HT1080 (cell line): ENCODE measurements at places on chromosomes 7 and 10. TPM values are rescaled to one million over a fixed set of nuclear protein-coding genes. Genes with fewer than 3 reads are reported as not detected.

GRCh38 chr7:55107946-55108345 is 89.1 kb downstream of the EGFR start:
- DNase-seq: peak; percentile 80

The ZNF736 gene
- total RNA-seq: 2.1 and 3.5 TPM in 2 replicates

The HOXA7 gene
- not detected in 2 replicates for total RNA-seq

The CEP41 gene
- total RNA-seq: 12.1 and 16.5 TPM in 2 replicates

DNA sequence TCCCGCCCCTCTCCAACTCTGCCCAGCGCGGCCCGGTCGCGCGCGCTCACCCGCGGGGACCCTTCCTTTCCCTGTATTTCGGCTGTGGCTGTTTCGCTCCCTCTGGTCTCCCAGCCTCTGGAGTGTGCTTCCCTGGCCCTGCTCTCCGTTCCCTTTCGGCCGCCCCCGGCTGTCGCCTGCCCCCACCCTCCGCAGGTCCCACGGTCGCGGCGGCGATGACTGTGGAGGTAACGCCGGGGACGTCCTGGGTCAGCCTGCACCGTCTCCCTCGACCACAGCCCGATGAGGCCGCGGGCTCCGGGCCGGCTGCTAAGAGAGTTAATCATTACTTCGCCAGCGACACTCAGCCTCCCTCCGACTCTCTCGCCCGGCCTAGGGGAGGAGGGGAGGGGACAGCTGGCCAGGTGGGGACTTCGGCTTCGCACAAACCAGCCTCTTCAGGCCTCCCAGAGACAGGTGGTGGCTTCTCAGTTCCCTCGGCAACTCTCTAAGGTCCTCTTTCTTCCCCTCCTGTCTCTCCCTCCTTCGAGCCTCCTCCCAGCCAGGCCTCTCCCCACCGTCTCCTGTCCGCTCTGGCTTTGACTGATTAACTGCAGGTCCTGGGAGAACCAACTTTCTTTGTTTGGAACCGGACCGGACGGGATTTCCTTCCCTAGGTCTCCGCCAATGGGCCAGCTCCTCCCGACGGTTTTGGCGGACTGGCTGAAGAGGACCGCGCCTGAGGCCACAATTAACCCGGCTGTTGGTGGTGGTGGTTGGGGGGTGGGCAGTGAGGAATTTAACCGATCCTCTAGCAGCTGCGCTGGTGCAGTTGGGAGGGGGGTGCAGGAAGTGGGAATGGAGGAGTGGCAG is 5.6 kb upstream of the PAX2 start:
- no peak for DNase-seq

GRCh38 chr10:97898429-97898828 is 48.8 kb downstream of the GOLGA7B start:
- DNase-seq: no peak

- peak; percentile 76 for DNase-seq
Observed at GRCh38 chr7:139775829-139776266, 1.9 kb downstream of the HIPK2 start.

The SLC16A9 gene
- 0.73 and 1.2 TPM in 2 replicates for total RNA-seq

DNA sequence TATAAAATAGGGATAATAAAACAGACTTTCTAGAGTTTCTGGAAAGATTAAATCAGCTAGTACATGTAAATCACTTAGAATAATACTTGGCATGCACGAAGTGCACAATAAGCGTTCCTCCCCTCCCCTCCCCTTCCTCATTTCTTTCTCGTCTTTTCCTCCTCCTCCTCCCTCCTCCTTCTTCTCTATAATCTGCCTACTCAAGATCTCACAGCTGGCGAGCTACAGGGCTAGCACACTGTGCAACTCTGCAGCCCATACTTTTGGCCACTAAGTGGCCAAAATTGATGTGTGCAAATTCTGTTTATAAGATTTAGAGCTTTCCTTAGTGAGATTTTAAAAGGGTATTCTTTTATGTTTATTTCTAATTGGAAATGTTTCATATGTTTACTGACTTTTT is 565.3 kb downstream of the PHTF2 start:
- no peak for DNase-seq

DNA sequence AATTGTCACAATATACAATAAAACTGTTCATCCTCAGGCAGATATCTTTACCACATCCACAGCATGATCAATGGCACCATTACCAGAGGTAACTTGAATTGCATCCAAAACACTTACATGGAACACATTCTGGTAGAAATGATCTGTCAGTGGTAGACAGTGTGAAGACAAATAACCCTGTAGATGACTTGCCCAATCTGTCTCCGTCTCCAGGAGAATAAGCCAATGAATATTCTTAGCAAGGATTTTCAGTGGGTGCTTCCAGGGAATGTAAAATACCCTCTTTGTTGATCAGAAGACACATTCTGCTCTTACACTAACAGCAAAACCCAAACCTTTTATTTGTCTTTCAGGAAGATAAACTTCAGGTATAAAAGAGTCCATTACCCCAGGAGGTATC is 43.8 kb downstream of the VWC2 start:
- no peak for DNase-seq

DNA sequence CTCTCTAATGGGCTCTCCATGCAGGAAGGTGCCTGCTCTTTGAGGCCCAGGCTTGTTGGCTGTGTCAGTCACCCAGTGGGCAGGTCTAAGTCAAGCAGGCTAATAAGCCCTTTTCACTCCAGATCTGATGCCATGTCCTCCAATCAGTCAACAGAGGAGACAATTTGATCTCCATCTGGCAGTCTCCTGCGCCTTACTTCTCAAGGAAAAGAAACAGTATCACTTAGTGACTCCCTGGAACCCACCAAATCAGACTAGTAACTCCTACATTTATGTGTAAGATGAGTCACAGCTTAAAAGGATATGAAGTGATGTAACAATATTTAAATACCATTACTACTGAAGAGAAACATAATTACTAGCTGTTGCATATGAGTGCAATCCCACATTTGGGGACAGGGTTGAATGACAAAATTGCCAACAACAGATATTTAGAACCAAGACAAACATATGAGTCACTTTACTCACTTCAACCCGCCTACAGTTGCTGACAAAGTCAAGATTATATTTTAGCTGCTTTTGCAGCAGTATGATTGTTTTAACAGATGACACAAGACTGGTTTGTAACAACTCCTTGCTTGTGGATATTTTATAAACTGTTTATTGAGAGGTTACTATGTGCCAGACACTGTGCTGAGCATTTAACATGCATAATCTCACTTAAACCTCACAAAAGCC is 72.1 kb downstream of the USP6NL start:
- peak; percentile 60 for DNase-seq

The C7orf33 gene
- not detected in 2 replicates for total RNA-seq

- DNase-seq: no peak
Observed at GRCh38 chr10:33334153-33334804, at the start of gene NRP1. Gene NRP1 (minus strand): TSS chr10:33334667. CDS start chr10:33334382, 285 bp downstream.

The BLNK gene
- not detected in 2 replicates for total RNA-seq

- no peak for DNase-seq
Observed at GRCh38 chr7:31133497-31133896, 81.4 kb downstream of the ADCYAP1R1 start.

GRCh38 chr7:115007751-115008150 is 85.9 kb downstream of the MDFIC start:
- DNase-seq: no peak

GRCh38 chr7:149883452-149883861 is 9.7 kb downstream of the ATP6V0E2 start:
- DNase-seq: peak; percentile 58

The KLF14 gene
- 0.16 and 0.20 TPM in 2 replicates for total RNA-seq

DNA sequence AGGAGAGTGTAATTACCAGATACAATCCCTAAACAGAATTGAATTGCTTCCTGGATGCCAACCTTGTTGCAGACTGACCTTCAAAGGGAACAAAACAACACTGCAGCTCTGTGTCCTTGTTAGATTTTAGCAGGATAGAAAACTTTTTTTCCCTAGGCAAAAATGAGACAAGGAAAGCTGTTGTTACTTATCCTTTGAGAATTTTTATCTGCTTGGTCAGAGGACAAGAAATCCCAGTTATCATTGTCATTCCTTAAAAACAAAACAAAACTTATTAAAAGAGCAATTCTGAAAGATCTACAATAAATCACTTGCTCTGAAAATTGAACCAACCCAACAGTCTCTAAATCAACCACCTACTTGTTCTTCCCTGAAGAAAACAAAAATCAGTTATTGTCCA is 652.6 kb downstream of the REEP3 start:
- no peak for DNase-seq

The FOXP2 gene
- 0.37 and 0.74 TPM in 2 replicates for total RNA-seq

DNA sequence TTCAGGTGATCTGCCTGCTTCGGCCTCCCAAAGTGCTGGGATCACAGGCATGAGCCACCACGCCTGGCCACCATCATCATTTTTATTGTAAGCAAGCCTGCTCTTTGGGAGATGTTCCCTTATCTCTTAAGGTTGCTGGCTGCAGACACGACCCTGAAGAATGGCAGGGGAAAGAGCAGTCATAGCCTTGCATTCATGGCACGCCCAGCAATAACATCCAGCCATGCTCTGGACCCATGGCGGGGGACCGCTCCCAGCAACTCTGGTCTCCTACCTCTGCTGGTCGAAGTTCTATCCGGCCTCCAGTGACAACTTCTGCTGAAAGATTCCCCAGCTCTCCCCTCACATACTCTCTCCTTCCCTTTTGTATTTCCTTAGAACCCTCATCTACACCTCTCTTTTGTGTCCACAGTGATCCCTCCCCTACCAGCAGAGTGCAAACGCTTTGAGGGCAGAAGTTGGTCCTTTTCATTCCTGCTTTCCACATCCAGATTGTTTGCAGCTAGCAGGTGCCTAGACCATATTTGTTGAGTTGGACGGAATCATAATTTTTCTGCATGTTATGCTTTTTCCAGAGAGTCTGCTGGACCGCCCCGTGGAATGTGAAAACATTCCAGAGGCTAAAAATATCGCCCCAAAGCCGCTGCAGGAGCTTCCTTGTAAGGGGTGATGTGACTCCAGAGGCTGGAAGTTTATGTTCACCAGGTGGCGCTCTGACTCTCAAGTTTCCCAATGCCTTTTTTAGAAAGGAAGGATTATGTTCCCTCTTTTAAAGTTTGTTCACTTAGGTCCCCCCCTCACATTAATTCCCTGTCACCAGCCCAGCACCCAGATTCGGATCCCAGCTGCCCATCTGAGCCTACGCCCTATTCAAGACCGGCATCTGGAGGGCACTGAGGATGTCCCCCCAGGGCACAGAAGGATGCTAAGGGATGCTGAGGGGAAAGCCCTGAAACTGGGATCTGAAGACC is 4.3 kb upstream of the MARVELD1 start:
- peak; percentile 69 for DNase-seq

GRCh38 chr10:28800144-28800543 is 122.8 kb downstream of the BAMBI start:
- no peak for DNase-seq

DNA sequence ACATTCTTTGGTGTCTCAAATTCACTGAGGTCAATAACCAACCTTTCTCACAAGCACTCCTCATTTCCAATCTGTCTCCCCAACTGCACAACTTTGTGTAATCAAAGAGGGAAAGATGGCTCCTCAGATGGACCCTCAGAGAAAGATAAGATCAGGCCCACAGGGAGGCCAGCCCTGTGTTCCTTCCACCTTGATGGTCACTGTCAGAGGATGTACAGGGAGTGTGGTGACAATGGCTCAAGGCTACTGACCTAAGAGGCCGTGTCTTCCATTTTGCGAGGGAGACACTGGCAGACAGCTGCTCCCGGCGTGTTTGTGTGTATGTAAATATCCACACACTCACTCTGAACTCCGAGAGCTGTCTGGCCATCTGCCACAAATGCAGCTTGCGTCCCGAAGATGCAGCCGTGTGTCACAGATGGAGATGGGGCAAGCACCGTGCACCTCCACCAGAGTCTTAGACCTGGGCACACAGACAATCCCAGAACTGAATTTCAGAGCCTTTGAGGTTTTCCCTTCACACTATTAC is 712.1 kb upstream of the NRP1 start:
- DNase-seq: no peak

- DNase-seq: peak; percentile 49
Observed at GRCh38 chr7:16078076-16078952, 343.0 kb downstream of the CRPPA start.

GRCh38 chr10:32972460-32972859 is 14.4 kb upstream of the ITGB1 start:
- DNase-seq: no peak

GRCh38 chr10:102368077-102368476 is 27.4 kb upstream of the NFKB2 start:
- no peak for DNase-seq

- DNase-seq: no peak
Observed at GRCh38 chr10:103193820-103194529, 903 bp upstream of the NT5C2 start.

GRCh38 chr7:70390251-70390650 is 741.7 kb upstream of the GALNT17 start:
- DNase-seq: no peak

DNA sequence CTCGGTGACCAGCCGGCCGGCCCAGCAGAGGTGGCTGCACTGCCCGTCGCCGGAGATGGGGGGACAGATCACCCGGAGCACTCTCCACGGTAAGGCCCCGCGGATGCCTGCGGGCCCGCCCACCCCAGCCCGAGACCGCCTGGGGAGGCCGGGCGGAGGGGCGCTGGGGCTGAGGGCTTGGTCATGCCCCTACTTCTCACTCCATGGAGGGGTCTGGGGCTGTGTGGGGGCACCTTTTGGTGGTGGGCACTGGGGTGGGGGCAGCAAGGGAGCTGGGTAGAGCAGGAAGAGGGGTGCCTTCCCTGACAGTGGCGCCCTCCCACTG is 61.8 kb downstream of the NEURL1 start:
- DNase-seq: no peak

DNA sequence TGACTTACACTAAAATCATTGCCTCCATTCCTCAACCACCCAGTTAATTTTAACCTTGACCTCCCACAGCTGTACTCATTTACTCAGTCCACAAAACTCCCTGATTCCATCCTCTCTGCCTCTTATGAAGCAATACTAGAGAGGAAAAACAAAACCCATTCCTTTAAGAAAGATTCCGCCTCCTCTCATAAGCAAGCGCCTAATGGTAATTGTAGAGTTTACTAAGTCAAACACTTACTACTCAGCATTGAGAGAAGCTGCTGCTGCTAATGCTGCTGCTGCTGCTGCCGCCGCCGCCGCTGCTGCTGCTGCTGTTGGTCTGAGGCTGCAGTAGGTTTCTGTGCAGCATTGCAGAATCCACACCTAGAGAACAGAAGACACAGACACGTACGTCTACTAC is 2.1 kb upstream of the ADD3 start:
- peak; percentile 40 for DNase-seq

- DNase-seq: no peak
Observed at GRCh38 chr10:52895059-52895458, 122.5 kb upstream of the MBL2 start.

The ASB15 gene
- total RNA-seq: not detected in 2 replicates

The CAV1 gene
- total RNA-seq: 332 and 437 TPM in 2 replicates

GRCh38 chr7:150385302-150385723 is 6.2 kb downstream of the ZNF775 start:
- DNase-seq: no peak

- no peak for DNase-seq
Observed at GRCh38 chr7:50367100-50367499, 62.6 kb downstream of the IKZF1 start.
